Activated T-cell treated with anti-CD3 and anti-CD28 coated beads, Interleukin-2, amount 50 U/mL, for 24 hours (primary cell): ENCODE measurements at places on chromosomes 2 and 18.

GRCh38 chr2:207764096-207764630 lies 5.5 kb downstream of the FZD5 start:
- DNase-seq: no peak

- no peak for DNase-seq
Observed at GRCh38 chr2:94984964-94985575, 40.4 kb upstream of the MAL start.

DNA sequence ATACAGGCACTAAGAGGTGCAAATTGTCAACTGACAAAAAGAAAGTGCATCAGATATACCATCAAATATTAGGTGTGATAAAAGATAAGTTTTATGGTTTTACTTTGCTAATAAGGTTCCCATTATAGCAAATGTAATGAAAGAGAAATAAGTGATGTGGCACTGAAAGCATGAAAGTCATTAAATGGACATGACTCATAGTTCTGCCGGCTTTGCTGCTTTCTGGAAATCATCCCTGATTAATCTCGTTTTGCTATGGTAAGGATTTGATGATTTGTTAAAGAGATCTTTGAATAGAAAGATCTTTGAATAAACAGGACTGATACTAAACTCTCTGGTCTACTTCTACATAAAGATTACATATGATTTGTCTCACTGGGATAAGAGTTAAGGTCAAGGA lies 72.7 kb downstream of the CLIP4 start:
- no peak for DNase-seq

GRCh38 chr2:190254063-190254850 lies 65.4 kb downstream of the HIBCH start:
- DNase-seq: no peak

DNA sequence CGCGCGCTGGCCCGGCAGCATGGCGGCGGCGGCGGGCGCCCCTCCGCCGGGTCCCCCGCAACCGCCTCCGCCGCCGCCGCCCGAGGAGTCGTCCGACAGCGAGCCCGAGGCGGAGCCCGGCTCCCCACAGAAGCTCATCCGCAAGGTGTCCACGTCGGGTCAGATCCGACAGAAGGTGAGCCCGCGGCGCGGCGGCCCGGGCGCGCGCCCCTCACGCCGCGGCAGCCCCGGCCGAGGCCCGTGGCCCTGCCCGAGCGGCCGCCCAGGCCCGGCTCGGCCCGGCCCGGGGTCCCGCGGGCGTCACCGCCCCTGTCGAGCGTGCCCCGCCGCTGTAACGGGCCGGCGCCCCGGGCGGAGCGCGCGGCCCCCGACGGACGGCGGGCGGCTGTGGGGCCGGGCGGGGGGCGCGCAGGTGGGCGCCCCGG lies 218 bp downstream of the DGKD start:
- no peak for DNase-seq

- no peak for DNase-seq
Observed at GRCh38 chr2:3727397-3728045, 24.1 kb downstream of the DCDC2C start.

DNA sequence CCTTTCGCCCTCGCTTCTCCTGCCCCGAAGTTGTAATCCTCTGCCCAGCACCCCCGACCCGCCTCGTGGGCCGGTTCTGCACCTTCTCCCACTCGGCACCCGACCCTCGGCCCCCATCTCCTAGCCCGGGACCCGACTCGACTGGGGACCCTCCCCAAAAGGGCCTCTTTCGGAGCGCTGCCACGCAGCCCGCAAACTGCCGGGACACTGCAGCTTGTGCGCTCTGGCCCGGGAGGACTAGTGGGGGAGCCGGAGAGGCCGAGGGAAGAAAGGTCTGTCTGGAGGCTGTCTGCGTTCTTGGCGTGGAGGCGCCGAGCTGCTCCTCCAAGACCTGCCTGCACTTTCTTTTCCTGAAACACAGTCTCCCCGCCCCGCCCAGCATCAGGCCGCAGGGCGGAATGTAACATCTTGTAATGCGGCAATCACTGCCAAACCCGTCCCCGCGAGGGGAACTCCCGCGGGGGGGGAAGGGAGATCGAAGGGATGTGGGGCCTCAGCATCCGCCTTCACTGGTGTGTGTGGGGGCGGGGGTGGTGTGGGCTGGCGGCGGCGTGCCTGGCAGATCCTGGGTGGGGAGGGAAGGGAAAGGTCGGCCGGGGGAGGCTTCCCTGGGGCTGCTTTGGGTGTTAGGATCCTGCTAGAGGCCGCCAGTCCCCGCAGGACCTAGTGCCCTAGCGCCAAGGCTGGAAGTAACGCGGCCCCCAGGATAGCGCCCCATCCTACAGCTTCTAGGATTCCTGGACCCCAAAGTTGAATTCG lies 7.4 kb downstream of the DLX2 start:
- peak; percentile 73 for DNase-seq

DNA sequence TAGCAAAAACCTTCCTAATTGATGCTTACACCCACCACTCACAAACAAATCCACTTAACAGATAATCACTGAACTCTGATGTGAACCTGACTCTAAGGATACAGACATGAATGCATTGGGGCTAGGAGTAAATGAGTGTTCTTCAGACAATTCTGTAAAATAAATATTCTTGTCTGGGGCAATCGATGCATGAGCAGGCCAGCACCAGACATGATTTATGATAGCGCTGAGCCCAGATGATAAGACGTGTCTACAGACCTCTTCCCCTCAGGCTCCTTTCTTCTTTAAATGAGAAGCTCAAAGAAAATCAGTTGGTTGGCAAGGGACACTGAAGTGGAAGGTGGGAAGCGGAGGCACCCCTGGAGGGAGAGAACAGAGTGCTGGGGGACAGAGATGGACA lies 27.3 kb upstream of the BIN1 start:
- DNase-seq: no peak

DNA sequence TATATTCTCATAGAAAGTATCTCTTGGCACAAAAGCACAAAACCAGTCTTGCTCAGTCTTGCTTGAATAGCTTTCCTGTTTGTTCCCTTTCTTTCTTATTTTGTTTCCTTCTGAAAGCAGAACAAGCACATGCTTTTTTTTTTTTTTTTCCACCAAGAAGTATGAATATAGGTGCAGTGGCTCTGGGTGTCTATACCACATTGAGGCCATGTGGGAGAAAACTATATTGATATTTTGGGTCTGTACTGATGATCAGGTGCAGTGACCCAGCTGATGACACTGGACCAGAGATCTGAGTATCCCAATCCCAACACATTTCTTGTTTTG lies 28.7 kb downstream of the GEMIN6 start:
- DNase-seq: no peak

DNA sequence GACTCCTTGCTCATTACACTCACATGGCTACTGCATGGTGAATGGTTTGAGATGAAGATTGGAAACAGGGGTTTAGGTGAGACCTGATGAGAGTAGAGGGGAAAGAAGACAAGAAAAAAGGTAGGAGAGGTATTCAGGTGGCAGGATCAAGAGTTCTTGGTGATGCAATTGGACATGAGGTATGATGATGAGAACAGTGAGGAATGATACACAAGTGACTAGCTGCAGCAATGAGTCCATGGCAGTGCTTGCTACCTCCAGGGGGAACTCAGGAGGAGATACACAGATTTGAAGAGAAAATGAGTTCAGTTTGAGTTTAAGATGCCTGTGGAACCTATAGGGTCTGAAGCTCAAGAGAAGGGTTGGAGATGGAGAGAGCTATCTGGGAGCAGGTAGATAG lies 62.1 kb upstream of the NFE2L2 start:
- DNase-seq: no peak

DNA sequence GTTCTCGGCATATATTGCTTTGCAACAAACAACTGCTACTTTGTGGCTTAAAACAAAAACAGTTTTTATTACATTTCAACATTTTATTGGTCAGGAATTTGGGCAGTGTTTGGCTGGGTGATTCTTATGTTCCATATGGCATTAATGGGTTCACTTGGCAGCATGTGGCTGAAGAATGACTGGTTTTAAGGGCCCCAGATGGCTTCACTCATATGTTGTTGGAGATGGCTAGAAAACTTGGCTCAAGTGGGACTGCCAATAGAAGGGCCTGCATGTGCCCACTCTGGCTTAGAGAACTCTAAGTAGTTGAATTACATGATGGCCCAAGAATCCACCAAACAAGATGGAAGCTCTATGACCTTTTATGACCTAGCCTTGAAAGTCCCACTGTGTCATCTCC lies 86.1 kb downstream of the FASTKD2 start:
- DNase-seq: no peak

- no peak for DNase-seq
Observed at GRCh38 chr18:8657873-8658470, 47.4 kb upstream of the MTCL1 start.

GRCh38 chr2:64186699-64187605 lies 42.7 kb upstream of the PELI1 start:
- no peak for DNase-seq

- no peak for DNase-seq
Observed at GRCh38 chr2:120094795-120095194, 81.9 kb downstream of the EPB41L5 start.

DNA sequence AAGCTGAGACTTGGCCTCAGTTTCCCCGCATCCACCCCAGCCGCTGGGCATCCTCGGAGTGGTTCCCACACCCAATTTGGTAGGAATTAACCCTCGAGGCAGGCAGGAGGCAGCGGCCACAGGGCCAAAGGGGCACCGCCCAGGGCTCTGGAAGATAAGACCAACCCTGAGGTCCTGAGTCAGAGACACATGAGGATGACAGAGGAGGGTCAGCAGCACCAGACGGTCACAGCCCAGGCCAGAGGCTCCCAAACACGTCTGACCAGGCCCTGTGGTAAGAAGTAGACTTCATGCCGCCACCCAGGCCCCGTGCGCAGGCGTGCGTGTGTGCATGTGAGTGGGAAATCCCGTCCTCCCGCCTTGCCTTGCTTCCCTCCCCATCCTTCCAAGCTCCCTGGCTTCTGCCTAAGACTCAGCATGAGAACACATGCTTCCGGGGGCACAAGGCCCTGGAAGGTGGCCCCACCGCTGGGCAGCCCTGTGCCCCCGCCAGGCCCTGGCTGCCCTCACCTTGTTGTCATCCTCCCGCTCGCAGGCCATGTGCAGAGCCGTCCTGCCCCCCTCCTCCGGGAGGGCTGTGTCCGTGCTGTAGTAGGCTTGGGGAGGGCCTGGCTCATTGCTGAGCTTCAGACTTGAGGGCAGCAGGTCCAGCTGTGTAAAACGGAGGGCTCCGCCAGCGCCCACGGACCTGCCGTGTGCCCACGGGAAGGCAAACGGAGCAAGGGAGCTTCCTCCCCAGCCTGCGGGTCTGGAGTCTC lies 46.3 kb downstream of the ANKMY1 start:
- DNase-seq: no peak

DNA sequence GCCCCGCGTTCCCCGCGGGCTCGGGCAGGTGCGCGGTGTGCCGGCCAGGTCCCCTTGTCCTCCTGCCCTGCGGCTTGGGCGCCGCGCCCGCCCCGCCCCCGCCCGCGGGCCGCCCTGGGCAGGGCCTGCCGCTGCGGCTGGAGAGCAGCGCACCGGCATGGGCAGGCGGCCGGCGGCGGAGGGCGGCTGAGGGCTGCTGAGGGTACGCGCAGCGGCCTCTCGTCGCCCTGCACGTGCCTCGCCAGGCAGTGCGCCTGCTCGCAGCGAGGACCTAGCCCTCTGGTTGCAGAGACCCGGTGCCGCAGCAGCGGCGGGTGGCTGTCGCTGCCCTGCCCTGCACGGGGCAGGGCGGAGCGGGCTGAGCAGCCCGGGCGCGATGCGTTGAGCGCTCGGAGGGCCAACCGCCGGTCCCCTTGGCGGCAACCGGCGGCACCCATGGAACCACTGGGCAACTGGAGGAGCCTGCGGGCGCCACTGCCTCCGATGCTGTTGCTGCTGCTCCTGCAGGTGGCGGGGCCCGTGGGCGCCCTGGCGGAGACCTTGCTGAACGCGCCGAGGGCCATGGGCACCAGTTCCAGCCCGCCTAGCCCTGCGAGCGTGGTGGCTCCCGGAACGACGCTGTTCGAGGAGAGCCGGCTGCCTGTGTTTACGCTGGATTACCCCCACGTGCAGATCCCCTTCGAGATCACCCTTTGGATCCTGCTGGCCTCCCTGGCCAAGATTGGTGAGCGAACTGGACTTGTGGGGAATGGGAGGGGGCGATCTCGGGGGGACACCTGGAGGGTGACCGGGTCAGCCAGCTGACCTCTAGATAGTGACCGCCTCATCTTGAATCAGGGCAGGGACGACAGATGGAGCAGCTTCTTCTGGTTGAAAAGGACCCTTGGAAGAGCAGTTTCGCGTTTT lies at the start of gene SLC9A2:
SLC9A2 (plus strand) TSS at position 140 of the 906 bp plus-strand sequence; CDS start at position 436, 296 bp downstream.
- peak; percentile 61 for DNase-seq

DNA sequence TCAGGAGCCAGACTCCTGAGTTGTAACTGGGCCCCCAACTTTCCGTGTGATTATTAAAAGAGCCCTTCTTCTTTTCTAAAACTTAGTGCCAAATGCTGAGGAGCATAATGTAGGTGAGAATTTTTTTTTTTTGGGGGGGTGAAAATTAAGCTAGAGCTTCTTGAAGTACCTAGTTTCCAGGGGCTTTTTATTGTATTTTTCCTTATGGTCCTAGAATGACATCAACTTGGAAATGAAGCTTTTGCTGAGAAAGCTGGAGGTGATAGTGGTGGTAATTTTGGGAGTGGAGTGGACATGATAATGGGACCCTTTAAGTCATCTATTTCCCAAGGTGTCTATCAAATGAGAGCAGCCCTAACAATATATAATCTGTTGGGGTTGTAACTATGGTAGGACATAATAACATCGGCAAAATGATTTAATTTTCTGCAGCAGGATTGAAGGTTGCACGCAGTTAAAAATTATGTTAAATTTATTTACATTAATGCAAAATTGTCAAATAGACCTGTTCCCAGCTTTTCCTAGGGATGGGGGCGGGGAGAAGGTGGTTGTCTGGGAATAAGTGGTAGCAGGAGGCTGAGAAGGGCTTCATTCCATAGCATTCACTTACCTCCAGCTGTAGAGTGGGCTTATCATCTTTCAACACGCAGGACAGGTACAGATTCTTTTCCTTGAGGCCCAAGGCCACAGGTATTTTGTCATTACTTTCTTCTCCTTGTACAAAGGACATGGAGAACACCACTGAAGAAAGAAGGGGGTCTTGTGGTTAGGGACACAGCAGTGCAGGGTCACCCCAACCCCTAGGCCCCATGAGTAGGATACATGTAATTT lies 5.7 kb downstream of the IL1B start:
- DNase-seq: no peak
